ENCODE measurements at places on chromosomes 1 and 21.

DNA sequence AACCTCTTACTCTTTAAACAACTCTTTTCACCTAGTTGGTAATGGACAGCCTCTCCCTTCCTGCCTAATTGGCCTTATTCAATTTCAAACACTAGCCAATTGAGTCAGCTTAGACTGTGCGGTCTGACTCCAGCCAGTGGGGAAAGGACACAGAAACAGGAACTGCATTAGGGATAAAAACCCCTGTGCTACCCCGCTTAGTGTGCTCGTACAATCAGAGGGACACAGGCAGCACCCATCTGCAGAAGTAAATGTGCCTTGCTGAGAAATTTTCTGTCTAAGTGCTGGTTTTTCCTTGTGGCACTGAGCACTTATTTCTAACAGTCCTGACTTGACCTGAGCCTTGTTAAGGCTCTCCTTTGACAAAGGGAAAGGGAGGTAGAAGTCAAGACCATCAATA is 6.0 kb upstream of the CD2 start:
- DNase-seq, result no peak

DNA sequence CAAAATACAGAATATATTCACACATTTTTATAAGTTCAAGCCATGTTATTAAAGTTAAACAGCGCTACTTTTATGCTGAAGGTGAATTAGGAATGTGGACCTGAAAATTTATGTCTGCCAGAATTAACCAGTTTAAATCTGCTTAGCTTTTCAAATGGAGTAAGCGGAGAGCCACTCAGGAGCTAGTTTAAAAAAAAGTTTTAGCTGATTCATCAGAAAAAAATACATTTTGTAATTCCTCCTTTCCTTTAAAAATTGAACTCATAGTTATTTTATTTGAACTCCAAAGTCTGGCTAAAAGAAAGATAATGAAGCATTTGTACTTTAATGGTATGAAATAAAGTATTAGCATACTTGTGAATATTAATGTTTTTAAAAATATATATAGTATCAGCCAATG is 21.2 kb downstream of the C21orf91 start:
- no peak for DNase-seq

- DNase-seq, result no peak
These were observed 6.3 kb downstream of the INTS11 start for GRCh38 chr1:1318131-1318652.

DNA sequence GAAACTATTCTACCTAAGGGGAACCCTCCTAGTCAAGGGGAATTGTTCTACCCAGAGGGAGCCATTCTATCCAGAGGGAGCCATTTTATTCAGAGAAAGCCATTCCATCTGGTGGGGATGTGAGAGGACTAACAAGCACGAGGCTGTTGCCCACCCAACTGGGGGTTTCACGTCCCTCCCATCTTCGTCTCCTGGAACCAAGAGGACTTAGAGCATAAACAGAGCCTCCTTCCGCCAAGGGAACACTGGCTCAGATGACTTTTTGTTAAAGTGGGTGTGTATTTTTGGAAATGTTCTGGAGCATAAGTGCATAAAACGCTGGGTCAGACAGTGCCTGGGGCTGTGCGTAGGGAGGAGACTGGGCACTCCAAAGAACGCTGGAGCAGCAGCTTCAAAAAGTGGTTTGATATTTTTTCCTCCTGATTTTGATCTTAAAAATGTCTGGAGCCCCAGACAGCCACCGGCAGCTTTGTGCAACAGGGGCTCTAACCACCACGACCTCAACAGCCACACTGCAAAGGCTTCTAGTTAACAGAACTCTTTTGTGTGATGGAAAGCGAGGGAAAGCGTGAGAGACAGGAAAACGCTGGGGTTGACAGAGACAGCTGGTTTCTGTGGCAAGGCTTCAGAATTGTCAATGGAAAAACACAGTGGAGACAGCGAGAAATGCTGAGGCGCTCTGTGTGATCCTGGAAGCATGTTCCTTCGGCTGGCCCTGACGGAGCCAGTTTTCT is 363.6 kb upstream of the CAMK1G start:
- DNase-seq, result no peak

- no peak for DNase-seq
These were observed 72.6 kb upstream of the IPO9 start for GRCh38 chr1:201756406-201756805.
